Activated CD4-positive, alpha-beta T cell treated with anti-CD3 and anti-CD28 coated beads, Interleukin-10, Interleukin-2, amounts not matched to agents 100 ng/mL and 50 ng/mL, durations not matched to agents 16 hours and 8 hours (primary cell): ENCODE measurements at places on chromosomes 16 and 17.

DNA sequence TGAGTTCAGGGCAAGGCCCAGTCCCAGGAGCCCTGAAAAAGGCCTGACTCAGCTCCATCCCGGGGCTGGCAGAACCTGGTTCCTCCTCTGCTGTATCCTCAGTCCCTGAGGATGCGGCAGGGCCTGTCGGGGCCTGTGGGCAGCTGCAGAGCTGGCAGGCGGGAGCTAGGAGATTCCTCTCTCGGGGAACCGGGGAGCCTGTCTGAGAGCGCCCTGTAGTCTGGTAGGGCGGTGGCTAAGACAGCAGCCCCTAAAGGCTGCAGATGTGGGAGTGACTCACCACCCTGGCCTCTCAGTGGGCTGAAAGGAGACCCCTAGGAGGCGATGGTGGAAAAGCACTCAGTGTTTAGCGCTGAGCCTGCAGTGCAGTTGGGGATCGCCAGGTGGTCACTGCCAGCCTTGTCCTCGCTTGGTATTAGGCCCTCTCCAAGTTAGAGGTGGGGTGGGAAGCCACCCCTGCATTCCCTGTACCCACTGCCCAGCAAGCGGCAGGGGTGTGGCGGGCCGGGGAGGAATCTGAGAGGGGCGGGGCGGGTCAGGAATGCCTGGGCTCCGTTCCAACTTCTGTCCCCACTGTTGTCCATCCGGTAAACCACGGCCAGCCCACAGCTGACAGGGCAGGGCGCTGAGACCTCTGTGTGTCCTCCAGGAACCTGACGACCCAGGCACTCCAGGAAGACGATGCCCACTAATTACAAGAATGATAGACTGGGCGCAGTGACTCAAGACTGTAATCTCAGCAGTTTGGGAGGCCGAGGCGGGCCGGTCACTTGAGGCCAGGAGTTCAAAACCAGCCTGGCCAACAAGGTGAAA is 29.5 kb upstream of the CDH1 start:
- DNase-seq = no peak

- DNase-seq = no peak
Measured at GRCh38 chr17:53722407-53722806, 100.3 kb upstream of the KIF2B start.

DNA sequence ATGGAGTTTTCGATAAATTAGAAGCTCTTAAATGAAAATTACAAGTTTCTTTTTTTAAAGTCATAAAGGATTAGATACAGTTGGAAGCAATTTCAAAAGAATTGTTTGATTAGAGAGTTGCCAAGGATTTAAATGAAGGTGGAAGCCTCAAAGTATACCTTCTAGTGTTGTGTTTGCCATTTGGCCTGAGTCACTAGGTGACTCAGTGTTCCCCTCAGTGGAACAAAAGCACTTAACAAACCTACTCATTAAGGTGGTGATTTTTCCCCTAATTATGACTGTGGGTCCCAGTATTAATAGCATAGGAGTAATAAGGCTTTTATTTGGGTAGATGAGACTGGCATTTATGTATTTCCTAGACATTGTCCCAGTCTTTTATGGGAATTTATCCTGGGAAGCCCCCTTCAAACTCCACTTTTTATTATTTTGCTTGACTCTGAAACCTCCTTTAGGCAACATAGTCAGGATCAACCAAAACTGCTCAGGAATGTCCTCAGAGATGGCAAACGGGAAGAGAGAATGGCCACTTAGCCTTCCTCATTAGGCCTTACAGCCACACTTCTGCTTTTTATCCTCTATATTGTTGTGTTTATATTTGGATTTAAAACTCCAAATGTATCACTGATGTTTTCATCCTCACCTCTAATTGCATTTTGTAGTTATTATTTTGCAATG is 161.0 kb downstream of the FTO start:
- DNase-seq = peak; percentile 23

DNA sequence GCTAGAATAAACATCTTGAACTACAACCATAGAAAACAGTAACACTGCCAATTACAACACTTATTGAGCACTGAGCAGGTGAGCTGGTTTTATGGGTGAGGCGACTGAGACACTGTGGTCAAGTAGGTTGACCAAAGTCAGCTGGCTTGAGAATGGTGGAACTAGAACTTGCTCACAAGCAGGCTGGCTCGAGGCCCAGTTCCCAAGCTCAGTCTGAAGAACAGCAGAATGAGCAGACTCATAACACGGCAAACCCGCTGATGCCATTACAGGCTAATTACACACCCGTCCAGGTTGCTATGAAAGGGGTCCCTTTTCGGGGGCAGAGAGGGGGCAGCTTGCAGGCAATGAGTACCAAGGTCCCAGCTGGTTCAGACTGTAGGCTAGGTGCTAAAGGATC is 6.5 kb downstream of the ZZEF1 start:
- DNase-seq = no peak

- peak; percentile 92 for DNase-seq
Measured at GRCh38 chr16:66478733-66479511, 51.8 kb downstream of the BEAN1 start.
